Prostate gland (tissue), 2 donors: ENCODE measurements at places on chromosomes 5 and 9.

DNA sequence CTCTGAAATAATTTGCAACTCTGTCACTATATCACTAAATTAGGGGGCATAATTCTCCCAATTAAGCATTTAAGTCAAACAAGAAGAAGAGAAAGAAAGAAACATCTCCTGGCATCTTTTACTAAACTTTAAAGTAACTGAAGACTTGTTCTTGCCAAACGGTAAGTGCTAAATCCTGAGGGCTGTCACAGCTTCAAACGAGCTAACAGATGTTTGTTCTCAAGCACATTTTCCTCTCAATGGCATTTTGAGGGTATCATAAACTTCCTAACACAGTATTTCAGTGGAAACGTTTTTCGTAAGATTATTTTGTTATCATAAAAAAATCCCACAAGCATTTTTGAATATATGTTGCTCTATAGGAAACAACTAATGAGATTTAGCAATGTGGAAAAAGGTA is 169.5 kb upstream of the TAS2R1 start:
- DNase-seq, result no peak
- H3K36me3 ChIP-seq, result no peaks in the 10 kb centered on the region
- H3K27ac ChIP-seq, result no peak overlapping the region

- no peaks in the 10 kb centered on the region for H3K4me1 ChIP-seq
- no peak for DNase-seq
- H3K36me3 ChIP-seq, result no peaks in the 10 kb centered on the region
- no peak overlapping the region for H3K4me3 ChIP-seq
- H3K27me3 ChIP-seq, result no peaks in the 10 kb centered on the region
- H3K27ac ChIP-seq, result no peak overlapping the region
These were observed 98.3 kb upstream of the PRRC1 start for GRCh38 chr5:127418974-127419682.

GRCh38 chr9:89935115-89935514 is 330.3 kb downstream of the GADD45G start:
- no peak overlapping the region for H3K4me3 ChIP-seq
- no peaks in the 10 kb centered on the region for H3K36me3 ChIP-seq
- H3K4me1 ChIP-seq, result no peaks in the 10 kb centered on the region
- no peak for DNase-seq
- H3K27me3 ChIP-seq, result no peaks in the 10 kb centered on the region

DNA sequence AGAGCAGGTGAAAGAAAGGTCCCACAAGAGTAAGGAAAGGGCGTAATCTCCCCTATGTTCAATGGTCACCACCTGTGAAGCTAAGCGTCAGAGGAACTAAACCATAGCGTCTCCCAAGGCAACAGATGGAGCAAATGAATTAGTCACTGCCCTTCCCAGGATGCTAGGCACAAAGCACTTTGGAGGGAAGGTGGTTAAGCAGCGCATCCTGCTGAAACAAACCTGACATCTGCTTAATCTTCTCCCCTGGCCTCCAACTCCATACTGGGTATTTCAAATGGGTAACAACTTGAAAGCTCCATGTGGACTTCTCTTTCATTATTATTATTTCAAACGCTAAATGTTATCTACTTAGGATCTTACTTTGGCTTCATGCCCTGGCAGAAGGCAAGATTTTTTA is 227.3 kb downstream of the MLLT3 start:
- H3K4me1 ChIP-seq, result no peaks in the 10 kb centered on the region
- no peaks in the 10 kb centered on the region for H3K27me3 ChIP-seq
- no peak overlapping the region for H3K27ac ChIP-seq

DNA sequence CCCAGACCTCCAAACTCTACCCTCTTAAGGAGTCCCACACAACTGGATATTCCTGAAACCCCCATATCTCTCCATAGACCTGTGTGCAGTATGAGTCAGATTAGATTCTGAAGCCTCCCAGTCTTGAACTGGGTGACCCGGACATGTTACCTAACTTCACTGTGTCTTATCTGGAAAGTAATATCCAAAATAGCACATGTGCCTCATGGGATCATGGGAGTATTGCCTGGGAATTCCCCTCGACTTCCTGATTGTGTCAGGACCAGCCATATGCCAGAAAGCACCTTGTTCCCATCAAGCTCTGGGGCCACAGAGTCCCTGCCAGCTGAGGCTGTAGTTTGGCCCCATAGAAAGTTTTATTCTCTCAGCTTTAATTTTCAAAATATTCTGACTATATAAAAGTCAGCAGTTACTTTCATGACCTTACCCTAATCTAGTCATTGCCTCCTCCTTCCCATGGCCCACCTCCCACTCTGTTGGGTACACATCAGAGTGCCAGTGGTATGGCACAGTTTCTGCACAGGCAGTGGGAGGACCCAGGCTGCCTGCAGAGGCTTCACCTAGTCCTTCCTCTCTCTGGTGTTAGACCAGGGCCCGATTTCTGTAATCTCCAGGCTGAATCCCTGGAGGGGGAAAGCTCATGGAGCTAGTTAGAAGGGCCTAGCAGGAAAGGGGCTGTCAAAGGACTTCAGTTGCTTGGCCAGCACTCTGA is 19.5 kb upstream of the B4GALT1 start:
- H3K4me3 ChIP-seq, result no peak overlapping the region
- H3K27me3 ChIP-seq, result no peaks in the 10 kb centered on the region
- DNase-seq, result no peak
- H3K36me3 ChIP-seq, result no peaks in the 10 kb centered on the region
- H3K4me1 ChIP-seq, result no peaks in the 10 kb centered on the region

GRCh38 chr9:122325124-122325523 is 45.7 kb upstream of the PTGS1 start:
- H3K4me1 ChIP-seq, result no peaks in the 10 kb centered on the region
- no peak overlapping the region for H3K4me3 ChIP-seq
- no peaks in the 10 kb centered on the region for H3K27me3 ChIP-seq
